ENCODE measurements at places on chromosomes 16 and 17.

DNA sequence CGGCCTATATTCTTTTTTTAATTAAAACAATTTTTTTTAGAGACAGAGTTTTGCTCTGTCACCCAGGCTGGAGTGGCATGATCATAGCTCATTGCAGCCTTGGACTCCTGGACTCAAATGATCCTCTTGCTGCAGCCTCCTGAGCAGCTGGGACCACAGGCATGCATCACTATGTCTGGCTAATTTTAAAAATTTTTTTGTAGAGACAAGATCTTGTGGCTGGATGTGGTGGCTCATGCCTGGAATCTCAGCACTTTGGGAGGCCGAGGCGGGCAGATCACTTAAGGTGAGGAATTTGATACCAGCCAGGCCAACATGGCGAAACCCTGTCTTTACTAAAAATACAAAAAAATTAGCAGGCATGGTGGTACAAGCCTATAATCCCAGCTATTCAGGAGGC lies 54.8 kb upstream of the MSI2 start:
- DNase-seq: no peak

GRCh38 chr16:75229172-75230031 lies 10.6 kb downstream of the CTRB1 start:
- no peak for DNase-seq

DNA sequence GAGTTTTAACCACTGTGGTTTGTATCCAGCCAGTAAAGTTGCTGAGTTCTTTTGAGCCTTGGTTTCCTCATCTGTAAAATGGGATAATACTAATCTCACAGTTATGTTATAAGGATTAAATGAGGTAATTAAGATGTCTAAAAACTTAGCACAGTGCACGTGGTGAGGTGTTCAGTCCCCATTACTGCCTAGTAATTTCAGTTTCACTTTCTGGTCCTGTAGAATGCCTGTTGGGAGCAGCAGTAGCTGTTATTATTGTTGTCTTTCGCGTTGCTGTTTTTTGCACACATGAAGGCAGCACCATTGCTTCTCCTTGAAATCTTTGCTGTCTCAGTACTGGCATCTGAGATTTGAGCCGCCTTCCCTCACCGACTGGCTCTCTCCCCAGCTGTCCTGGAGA lies 182.4 kb downstream of the DNAH9 start:
- no peak for DNase-seq

DNA sequence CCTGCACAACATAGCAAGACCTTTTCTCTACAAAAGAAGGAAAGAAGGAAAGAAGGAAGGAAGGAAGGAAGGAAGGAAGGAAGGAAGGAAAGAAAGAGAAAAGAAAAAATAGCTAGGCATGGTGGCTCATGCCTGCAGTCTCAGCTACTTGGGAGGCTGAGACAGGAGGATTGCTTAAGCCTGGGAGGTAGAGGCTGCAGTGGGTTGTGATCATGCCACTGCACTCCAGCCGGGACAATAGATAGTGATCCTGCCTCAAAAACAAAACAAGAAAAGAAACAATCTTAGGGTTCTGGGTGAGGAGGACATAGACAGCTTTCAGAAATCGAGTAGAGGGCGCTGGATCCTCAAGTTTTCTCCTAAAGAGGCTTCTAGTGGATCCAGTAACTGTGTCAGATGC lies 59.7 kb upstream of the CLEC3A start:
- no peak for DNase-seq

GRCh38 chr16:86725401-86725800 lies 147.1 kb downstream of the FOXL1 start:
- DNase-seq: no peak

DNA sequence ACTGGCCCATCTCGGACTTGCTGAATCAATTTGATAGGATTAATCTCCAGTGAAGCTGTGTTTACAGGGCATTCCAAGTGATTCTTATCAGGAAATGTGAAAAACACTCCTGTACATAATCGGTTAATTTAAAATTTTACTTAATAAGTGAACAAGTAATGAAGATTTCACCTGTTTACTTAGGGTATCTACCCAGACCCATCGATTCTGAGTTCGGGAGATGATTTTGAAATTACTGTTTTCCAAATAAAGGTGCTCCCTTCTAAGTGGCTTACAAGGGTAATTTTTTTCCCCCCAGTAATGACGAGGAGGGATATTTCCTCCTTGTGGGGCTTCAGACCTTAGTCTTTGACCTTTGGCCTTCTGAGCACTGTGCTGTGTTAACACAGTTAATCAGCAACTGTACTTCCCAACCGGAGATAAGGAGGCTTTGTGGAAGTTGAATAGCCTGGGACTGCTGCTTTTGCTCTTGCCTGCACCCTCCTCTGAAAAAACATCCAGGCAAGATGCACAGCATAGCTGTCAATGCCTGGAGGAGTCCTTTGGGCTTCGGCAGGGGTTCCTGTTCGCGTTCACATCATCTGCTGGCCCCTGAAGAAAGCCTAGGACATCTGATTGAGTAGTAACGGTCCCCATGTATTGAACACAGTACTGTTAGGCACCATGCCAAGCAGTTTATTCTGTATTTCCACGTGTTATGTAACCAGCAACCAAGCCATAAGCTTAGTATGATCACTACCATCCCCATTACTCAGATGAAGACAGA lies 1.8 kb downstream of the FAHD1 start:
- no peak for DNase-seq

DNA sequence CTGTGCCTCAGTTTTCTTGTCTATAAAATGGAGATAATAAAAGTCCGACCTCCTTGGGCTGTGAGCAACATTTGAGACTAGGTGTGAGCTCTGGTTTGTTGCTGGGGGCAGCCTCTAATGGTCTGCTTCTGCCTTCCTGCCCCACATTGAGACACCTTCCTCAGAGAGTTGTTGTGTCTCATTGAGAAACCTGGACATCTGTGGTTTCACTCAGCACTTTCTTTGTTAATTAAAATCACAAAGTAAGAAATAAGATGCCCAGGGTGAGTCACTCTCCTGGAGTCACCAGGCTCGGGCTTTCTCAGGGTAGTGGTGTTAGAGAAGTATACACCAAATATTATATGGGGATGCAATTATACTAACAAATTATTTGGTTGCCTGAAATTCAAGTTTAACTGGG lies 389.2 kb upstream of the SALL1 start:
- DNase-seq: no peak

DNA sequence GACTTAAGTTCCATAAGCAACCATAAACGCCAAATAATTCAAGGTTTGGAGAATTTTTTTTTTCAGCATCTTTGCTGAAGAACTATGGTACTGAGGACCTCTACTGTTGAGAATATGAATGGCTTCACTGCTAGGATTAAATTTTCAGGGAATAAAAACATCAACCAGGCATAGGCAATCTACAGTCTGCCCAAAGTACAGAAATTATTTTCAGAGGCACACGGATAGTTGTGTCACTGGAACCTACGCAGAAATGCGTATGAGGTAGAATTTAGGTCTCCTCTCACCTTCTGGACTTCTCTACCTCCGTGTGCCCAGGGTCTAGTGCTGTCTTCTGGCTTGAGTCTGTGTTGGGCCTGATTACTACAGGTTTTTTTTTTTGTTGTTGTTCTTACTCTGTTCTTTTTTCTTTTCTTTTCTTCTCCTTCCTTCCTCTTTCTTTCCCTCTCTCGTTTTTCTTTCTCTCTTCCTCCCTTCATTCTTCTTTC lies 39.7 kb downstream of the NACA2 start:
- no peak for DNase-seq

- DNase-seq: no peak
Measured at GRCh38 chr16:69663846-69664245, 62.5 kb downstream of the NQO1 start.

- no peak for DNase-seq
Measured at GRCh38 chr17:31527606-31528005, 136.1 kb downstream of the RAB11FIP4 start.

- DNase-seq: no peak
Measured at GRCh38 chr16:49854796-49855203, 1.1 kb downstream of the ZNF423 start.

DNA sequence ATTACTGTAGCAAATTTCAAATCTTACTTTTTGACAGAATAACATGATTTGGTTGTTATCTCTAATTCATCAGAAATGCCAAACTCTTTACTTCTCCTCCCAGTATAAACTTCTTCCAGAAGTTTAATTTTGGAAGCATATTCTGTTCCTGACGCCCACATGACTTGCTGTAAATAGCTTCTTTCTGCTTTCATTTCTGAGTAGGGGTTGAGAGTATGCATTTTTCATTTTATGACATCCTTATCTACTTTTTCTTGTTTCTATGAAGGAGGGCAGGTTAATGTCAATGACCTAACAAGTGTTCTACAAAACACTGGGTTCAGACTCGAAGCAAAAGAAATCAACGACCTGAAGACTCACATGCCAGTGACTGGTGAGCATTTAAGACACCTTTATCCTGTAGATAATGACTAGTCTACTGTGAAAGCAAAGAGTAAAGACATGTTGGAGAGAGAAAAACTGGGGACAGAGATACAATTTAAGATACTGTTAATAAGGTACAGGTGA lies 36.5 kb upstream of the EFCAB3 start:
- DNase-seq: no peak

DNA sequence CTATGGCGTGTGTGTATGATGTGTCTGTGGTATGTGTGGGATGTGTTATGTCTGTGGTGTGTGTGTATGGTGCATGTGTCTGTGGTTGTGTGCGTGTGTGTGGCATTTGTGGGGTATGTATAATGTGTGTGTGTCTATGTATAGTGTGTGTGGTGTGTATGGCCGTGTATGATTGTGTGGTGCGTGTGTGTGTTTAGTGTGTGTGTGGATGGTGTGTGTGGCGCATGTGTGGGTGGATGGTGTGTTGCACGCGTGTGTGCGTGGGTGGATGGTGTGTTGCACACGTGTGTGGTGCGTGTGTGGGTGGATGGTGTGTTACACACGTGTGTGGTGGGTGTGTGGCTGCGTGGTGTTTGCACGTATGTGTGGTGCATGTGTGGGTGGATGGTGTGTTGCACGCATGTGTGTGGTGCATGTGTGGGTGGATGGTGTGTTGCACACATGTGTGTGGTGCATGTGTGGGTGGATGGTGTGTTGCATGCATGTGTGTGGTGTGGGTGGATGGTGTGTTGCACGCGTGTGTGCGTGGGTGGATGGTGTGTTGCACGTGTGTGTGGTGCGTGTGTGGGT lies 5.6 kb upstream of the SLC38A10 start:
- DNase-seq: no peak

DNA sequence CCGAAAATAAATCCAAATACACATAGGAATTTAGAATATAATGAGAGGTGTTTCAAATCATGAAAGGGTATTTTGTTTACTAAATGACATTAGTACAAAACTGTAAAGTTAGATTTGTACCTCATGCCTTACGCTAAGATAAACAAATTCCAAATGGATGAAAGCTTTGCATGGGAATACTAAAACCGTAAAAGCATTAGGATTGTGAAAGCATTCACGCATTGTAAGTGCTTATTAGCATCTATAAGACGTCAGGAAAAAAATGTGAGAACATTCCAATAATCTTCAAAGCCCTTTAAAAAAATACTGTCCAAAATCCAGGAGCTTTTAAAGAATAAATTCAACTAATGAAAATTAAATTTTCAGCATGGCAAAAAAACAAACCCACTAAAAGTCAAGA lies 24.8 kb upstream of the ALOX15 start:
- no peak for DNase-seq

GRCh38 chr17:11369575-11369974 lies 128.6 kb downstream of the SHISA6 start:
- no peak for DNase-seq

Data from NCI-H2029 treated with DMSO at 0.1 percent for 48 hours (cell line).